Cortex of kidney (tissue), 1 donor: ENCODE measurements at places on chromosomes 3 and 15.

DNA sequence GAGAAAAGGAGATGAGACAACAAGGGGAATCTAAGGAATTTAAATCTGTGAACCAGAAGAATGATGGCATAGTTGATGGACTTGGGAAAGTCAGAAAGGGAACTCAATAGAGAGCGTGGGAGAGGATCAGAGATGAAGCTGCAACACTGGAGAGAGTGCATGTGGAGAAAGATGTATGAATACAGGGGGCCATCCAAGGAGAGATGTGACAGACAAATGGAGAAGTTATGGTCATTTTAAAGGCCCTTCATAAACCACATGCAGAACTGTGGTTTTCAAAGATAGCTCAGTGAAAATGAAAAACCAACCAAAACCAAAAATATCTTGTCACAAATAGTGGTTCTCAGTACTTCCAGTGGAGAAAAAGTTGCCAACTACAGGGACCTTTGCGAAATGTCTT is 265.2 kb downstream of the SUCLG2 start:
- no peak for DNase-seq

- DNase-seq: no peak
Observed at GRCh38 chr3:66572938-66573710, 72.3 kb upstream of the LRIG1 start.

DNA sequence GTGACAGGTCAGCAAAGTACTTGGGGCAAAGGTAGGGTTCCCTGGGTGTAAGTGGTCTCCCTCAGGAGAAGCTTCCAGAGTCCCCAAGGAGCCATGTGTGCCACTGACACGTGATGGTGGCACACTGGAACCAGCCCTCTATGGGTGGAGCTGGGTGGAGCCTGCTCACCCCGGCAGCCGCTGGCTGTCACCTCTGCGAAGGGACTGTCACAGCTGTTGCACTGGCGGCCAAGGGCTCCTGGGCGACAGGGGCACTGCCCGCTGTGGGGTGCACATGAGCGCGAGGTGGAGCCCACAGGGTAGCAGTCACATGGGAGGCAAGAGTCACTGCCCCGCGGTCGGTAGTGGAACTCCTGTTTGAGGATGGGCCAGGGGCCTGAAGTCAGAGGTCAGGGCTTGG is 12.0 kb downstream of the CELSR3 start:
- DNase-seq: no peak

DNA sequence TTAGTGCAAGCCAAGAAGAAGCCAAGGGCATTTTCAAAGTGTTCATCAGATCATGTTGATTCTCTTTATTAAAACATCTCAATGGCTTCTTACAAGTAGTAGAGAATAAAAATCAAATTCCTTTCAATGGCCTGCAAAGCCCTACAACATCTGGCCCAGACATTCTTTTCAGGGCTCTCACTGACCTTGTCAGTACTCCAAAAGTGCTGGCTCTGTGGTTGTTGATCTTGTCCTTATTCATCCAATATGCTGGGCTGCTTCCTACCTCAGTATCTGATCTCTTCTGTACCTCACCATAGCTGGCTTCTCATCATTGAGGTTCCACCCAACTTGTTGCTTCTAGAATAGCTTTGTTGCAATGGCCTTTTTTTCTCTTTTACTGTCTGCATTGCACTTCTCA is 74.0 kb upstream of the SAMMSON start:
- no peak for DNase-seq

- no peak for DNase-seq
Observed at GRCh38 chr15:75675579-75676404, 28.1 kb downstream of the SNX33 start.

GRCh38 chr3:147756476-147756875 is 347.3 kb downstream of the ZIC1 start:
- DNase-seq: no peak

DNA sequence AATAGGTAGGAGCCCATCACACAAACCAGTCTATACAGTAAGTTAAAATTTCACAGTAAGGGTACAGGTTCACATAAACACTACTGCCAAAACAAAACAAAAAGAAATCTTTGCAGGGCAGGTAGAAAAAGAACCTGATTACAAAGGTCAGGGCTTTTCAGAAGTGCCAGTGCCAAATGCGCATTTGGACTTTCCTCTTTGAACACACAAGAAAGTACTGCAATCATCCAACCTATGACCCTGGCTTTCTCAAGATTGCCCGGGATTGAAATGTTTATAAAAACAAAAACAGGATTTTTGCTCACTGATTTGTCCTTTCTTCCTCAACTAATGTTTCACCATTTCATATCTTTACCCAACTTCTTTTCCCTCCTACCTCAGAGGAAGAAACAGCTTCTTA is 47.4 kb downstream of the CBLB start:
- no peak for DNase-seq

DNA sequence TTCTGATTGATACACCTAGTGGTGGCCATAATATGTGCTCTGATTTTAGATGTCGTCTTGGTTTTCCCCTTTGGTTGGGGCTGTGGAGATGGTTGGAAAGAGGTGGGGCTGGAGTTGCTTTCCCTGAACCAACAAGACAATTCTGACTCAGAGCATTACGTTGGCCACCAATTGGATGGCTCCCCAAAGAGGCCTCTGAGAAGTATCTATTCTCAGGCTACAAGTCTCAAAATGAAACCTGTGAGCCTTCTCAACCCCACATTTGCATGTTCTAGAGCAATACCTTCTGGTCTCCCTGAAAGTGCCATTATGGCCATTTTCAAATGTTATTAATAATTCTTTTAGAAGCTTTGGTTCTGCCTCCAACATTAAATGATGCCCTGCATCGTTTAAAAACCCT is 188.4 kb upstream of the WNT5A start:
- no peak for DNase-seq

DNA sequence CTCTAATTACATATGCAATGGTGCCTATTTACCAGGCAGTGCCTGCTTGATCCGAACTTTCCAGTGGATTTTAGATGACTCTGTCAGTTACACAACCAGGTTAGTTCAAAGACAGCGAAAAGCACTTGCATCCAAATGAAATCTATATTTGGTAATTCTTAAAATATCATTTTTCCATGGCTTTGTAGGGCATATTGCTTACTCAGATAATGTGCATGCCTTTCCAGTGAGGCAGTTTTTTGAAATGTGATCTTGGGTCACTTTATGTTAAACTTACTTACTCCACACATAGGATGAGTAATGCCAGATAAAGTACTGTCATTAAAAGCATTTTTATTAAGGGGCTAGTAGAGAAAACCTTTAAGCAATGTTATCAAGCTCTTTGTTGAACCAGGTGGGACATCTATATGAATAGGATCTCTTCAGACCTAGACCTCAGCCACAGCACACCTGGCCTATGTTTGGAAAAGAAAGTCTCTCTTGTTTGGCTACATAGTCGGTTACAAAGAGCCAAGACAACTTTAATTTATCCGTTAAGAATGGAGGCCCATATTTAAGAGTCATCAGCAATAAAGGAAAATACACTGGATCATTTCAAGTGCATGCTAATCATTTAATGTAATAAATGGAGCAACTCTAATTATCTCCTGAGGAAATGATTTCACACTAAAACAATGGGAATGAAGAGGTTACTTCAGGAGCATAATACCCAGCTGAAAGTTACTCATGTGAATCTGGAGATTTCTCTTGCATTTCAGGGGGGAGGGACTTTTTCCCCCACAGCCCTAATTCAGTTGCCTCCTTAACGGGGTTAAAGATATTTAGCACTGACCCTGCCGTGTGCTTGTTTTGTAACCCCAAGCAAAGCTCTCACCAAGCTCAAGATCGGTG is 56.3 kb upstream of the TMCO5A start:
- DNase-seq: no peak

DNA sequence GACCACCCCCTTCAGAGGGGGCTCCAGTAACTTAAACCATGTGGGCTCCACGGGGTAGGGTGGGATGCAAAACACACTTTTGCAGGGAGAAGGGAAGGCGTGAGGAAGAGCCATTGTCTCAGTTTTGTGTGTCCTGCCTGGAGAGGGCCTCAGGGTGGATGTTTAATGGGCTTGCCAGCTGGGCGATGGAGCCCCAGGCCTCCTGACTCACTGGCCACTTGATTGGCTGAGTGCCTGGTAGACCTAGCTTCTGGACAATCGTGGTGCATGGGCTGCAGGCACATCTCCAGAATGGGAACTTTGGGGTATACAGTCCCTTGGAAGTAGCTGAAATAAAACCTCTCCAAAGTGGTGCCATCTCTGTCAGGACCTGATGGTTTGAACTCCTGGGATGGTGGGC is 118.3 kb upstream of the MRPS22 start:
- DNase-seq: no peak

DNA sequence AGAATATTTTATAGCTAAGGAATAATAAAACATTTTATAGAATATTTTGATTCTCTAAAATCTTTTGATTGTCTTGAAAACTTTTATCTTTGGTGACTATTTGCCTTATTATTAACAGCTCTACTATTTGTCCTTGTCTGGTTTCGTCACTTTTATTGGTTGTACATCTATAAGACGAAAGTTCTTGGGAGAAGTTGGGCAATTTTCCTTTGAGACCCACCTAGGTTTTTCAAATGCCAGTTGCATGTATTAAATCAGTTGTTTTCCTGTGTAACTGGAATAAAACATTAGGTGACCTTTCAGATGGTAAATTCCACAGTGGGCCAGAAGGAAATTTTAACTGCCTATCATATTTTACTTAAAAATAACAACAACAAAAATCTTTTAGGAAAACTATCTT is 1245.7 kb downstream of the SI start:
- DNase-seq: no peak

DNA sequence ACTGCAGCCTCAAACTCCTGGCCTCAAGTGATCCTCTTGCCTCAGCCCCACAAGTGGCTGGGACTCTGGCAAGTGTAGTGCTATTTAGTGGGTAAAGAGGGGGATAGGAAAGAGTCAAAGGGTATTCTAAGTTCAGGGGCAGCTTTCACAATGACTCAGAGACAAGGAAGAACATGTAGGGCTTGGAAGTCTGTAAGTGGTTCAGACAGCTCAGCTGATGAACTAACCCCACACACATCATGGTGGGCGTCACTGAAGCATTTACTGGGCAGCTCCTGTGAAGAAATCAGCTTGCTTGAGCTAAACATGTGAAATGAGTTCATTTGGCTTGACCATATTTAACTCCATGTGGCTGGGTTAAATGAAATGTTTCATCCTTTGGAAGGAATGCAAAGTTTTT is 34.6 kb upstream of the THSD4 start:
- DNase-seq: no peak

DNA sequence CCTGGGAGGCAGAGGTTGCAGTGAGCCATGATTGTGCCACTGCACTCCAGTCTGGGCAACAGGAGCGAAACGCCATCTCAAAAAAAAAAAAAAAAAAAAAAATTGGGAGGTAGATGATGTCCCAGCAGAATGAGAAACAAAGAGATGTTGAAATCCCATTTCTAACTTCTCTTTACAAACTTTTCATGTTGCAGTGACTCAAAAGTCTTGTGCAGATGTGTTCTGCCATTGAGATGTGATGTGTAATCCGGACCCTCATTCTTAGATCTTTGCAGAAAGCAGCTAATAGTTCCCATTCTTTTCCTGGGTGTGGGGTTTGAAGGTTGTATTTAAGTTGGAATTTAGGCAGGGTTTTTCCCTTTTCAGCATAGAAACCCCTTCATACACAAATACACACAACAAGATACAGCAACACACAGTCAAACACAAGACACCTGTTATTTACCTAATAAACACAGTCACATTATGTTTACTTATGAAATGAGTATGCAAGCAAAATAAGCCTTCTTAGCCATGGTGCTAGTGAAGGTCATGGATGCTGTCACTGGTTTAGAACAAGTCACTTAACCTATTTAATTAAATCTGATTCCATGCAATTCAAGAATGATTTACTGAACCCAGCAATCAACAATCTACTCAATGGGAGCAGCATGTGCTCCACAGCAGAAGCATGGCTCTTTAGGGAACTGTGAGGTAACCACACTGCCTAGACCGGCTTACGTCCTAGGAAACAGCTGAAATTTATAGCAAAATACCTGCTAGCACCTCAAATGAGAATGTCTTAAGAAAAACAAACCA is 14.9 kb downstream of the SIAH2 start:
- no peak for DNase-seq

DNA sequence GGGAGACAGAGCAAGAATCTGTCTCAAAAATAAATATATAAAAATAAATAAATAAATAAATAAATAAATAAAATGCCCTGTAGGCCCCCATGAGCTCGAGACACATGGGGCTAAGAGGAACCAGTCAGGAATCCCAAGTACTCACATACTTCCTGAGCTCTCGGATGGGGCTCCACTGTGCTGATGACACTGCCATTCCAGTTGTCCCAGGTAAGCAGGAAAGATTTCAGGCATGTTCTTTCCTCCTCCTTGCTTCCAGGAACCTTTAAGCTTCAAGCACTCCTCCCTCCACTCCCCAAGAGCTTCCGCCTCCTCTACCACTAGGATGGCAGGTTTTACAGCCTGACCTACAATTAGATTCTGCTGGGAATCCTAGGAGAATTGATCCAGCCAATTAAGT is 113.4 kb downstream of the SLC49A4 start:
- DNase-seq: no peak

- DNase-seq: no peak
Observed at GRCh38 chr15:61750271-61751084, 309.8 kb downstream of the VPS13C start.

DNA sequence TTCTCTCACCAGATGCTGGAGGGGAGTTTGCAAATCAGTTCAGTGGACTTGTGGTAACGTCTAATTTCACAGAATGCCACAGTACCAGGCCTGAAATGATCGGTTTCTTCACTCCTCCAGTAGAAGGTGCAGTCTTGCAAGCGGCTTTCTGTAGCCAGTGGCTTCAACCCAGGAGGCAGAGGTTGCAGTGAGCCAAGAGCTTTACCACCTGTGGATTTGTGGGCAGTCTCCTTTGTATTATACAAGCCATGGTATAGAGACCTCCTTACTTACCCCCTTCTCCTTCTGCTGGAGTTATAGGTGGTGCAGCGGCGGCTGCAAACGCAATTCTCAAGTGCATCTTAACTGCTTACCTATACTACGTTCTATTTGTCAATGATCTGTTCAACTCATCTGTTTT is 17.6 kb downstream of the EIF2AK4 start:
- no peak for DNase-seq

- no peak for DNase-seq
Observed at GRCh38 chr3:3753416-3753815, 45.8 kb upstream of the LRRN1 start.

DNA sequence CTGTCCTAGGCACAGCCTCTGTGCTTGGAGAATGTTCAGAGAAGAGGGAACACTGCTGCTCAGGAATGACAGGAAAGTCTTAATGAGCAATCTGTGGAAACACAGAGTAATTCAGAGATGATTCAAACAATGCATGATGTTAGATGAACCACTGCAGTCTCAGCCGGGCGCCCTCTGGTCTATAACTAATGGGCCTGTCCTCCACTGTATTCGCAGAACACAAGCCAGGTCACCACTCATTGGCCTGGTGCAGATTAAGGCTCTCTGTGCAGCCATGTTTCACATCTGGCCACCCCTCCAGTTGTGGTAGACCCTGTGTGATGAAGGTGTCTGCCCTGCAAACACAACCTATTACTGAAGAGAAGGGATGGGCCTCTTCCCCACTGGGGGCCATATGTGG is 281.7 kb upstream of the ROPN1 start:
- no peak for DNase-seq

DNA sequence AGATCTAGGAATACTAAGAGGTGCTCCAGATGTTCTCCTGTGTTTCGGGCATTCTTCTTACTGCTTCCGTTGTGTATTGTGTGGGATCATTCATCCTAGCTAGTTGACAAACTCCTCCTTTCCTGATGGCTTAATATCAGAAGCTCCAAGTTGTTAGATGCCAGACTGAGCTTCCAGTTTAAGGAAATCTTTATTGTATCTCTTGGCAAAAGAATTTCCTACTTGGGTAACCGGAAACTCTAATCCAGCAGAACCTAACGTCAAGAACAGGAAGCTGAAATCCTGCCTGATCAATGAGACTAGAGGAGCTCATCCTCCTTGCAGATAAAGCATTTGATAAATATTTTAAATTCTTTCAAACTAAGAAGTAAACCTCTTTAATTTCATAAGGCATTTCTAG is 27.7 kb upstream of the MYH15 start:
- no peak for DNase-seq
